Renal pelvis (tissue), 12 donors: ENCODE measurements at places on chromosomes 1 and 21. TPM values are rescaled to one million over a fixed set of nuclear protein-coding genes. Genes with fewer than 3 reads are reported as not detected.

PROX1 gene
- polyA plus RNA-seq, result 6.0 TPM

GRCh38 chr1:215606564-215607168, 39.6 kb downstream of the KCTD3 start:
- no peak for DNase-seq

FCRL2 gene
- polyA plus RNA-seq, result 0.11 TPM

DNA sequence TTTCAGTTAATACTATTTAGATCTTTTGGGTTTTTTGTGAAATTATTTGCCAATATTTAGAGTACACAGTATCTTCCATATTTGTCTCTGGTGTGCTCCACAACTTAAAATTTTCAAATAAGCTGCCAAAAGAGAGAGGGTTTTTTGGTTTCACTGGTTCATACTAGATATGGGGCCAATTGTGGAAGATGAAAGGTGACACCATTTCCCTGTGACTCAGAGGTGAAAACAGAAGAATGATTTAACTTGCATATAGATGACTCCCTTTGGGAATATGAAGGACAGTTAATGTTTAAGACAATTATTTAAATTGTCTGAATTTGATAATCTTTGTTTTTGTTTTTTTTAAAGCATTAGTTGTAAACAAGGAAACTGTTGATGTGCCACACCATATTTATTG, 37.5 kb downstream of the IVNS1ABP start:
- DNase-seq, result no peak

PGLYRP3 gene
- not detected for polyA plus RNA-seq

DNA sequence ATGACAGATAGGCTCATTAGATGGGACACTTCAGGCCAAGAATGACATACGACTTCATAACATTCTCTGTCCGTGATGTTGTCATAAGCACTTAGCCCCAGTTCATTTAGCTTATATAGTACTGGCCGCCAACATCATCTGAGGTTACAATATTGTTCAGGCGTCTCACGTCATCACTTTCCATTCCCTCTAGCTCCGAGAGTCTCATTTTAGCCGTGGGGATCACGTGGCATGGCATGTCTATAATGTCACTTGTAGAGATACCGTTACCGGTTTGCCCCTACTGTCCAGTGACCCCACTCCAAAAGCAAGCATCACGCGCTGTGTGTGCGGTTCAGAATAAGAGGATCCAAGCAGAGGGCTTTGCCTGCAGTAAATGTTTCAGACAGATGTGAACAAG, 34.6 kb upstream of the HEATR1 start:
- no peak for DNase-seq

- peak; percentile 48 for DNase-seq
These were observed 28.5 kb upstream of the KCNA2 start for GRCh38 chr1:110634455-110635311.

- no peak for DNase-seq
These were observed 26.8 kb upstream of the CADM3 start for GRCh38 chr1:159144571-159144970.

DNA sequence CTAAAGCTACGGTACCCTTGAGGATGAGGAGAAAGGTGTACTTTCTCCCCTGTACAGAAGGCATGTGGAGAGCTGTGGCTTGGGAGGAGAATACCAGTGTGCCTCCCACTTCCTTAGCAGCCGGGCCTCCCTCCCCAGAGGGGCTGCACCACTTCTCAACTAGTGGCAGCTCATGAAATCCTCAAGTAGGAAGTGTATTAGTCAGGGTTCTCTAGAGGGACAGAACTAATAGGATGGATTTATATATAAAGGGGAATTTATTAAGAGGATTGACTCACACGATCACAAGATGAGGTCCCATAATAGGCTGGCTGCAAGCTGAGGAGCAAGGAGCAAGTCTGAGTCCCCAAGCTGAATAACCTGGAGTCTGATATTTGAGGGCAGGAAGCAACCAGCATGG, 53.1 kb upstream of the PPP2R5A start:
- no peak for DNase-seq

FCRLB gene
- polyA plus RNA-seq, result 6.1 TPM

GRCh38 chr1:206575165-206575893, 36.9 kb downstream of the EIF2D start:
- peak; percentile 54 for DNase-seq

- no peak for DNase-seq
These were observed 508.7 kb downstream of the DPYD start for GRCh38 chr1:97412166-97412565.

DNA sequence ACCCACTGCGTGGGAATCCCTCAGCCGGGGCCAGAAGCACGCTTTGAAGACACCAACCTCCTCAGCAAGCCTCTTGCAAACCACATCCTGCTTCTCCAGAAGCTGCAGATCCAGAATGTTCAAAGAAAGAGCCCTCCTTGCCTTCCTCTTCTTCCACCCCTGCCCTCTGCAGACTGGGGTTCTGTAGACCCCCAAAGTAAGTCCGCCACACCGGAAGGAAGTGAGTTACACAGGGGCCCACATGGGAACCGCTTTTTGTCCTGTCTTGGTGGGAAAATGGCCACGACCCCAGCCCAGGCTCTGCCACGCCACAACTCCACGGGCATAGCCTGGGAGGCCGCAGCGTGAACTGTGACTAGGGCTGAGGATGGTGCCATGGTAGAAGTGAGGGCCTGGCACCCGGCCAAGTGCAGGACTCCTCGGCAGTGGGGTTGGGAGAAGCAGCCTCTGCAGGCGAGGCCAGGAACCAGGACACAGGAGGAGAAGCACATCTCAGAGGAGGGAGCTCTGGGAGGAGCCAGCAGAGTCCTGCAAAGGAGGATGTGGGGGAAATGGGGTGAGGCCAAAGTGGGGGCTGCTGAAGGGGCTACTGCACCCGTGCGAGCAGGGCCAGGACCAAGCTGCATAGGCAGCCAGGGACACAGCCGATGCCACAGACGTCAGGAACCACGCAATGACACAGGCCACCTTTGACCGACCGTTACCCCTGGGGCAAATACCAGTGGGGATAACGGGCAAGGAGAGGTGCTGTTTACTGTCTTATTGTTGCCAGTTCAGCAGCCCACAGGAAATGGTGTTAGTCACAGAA, 30.9 kb downstream of the PDE9A start:
- DNase-seq, result no peak

FCGR3A gene
- 1.8 TPM for polyA plus RNA-seq

DNA sequence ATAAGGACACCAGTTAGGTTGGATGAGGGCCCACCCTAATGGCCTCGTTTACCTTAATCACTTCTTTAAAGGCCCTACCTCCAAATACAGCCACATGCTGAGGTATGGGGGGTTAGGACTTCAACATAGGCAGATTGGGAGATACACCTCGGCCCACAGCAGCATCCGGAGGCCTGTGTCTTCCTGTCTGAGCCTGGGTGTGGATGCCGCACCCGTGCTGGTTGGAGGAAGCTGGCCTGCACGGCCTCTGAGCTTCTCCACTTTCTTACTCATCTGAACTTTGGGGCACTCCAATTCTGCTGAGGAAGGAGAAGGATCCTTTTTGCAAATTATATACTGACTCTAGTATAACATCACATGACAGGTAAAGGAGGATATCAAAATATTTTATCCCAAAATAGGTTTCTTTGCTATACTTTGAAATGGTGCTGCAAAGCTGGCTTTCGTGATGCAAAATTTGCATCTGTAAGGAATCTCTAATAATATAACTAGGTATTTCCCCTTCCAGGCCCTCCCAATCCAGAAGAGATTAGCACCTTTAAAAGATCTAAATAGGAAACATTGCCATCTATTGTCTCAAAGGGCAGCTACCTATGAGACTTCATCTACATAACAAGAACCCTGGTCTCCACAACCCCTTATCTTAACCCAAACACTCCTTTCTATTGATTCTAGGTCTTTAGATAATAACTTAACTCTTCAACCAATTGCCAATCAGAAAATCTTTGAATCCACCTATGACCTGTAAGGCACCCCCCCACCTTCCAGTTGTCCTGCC, 247.6 kb downstream of the KCNJ6 start:
- no peak for DNase-seq

GRCh38 chr1:156740741-156741480, at the start of gene MRPL24:
TSS of gene MRPL24 (minus strand) at chr1:156741088. CDS start at chr1:156738704, 2,384 bp downstream.
- peak; percentile 100 for DNase-seq

DNA sequence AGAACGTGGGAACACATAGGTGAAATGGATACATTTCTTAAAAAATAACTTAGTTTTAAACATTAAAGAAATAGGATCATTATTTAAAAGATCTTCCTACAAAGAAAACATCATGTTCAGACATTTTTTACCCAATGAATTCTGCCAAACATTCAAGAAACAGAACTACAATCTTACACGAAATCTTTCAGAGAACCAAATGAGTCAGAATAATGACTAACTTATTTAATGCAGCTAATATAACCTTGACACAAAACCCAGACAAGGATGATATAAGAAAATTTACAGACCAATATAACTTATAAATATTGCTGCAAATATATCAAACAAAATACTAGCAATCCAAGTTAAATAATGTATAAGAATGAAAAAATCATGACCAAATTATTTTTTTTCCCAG, 220.1 kb upstream of the KCNK2 start:
- DNase-seq, result no peak

HORMAD1 gene
- not detected for polyA plus RNA-seq

GRCh38 chr1:53604291-53604919, 134.6 kb downstream of the GLIS1 start:
- peak; percentile 53 for DNase-seq

DNA sequence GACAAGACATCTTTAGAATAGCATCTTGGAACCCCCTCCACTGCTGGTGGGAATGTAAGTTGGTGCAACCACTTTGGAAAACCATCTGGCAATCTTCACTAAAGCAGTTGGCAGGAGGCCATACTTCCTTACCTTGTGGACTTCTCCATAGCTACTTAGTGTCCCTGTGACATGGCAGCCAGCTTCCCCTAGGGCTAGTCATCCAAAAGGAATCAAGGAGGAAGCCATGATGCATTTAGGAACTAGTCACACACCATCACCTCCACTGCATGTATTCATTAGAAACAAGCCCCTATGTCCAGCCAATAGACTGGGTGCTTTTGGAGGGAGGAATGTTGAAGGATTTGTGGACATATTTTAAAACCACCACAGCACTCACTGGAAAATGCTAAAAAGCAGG, 19.9 kb downstream of the MX2 start:
- DNase-seq, result no peak

DNA sequence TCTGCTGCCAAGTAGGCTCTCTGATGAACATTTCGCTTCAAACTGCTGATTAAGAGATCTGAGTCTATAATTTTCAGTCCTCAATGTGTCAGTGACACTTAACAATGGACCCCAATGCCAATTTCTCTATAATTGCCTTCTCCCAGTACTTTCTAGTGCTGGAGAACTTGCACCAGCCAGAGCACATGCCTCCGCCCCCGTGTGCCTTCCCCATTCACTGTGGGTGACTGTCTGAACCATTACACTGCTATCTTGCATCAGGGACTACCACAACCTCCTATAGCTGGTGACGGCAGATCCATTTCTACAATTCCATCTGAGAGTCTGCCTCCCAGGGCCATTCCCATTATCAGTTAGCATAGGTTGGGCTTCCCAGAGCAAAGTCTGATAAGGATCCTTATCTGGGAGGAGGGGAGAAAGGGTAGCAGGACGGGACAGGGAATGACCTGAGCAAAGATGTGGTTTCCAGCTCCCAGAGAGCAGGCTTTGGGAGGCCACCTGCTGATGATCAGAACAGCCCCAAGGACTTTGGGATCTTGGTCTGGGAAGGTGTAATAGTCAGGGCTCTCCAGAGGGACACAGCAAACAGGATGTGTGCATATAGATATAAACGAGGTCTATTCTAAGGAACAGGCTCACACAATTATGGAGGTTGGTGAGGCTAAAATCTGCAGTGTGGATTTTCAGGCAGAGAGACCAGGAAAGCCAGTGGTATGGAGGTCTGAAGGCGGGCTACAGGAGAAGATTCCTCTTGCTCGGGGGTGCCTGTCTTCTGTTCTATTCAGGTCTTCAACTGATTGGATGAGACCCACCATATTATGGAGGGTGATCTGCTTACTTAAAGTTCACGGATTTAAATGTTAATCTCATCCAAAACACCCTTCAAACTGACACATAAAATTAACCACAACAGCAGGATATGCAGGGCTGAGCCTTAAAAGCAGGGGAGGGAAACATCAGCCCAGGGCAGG, 238.2 kb downstream of the PTPRU start:
- DNase-seq, result no peak

GRCh38 chr1:3471356-3472087, 17.1 kb downstream of the ARHGEF16 start:
- DNase-seq, result no peak

DNA sequence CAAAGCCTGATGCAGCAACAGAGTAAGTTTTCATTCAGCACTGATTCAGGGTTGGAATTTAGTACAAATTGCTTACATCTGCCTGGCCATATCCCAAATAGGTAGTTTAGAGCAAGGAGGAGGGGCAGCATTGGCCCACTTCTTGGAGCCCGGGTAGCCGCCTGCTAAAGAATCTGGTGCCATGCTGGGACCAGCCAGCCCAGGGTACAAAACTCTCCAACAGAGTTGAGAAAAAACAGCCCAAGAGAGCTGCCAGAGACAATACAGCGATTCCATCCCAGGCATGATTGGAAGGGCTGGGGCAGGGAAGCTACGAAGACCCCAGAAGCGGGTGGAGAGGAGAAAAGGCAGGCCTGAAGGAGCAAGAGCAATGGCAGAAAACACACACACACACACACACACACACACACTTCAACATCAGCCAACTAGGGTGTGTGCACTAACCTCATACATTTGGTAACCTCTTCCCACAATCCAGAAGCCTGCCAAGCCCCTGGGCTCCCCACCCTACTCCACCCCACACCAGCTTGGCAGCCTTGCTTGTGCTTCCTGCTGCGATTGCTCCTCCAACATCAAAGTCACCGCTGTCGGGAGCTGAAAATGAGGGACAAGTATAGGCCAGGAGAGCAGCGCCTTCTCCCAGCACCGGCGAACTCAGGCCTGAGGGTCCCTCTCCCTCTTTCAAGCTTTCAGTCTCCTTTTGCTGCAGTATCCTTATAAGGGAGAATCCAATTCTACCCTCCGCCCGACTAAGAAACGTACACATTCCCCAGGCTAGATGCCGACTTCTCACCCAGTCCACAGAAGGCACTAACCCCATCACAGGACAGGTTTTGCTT, 1.2 kb downstream of the PIK3C2B start:
- DNase-seq, result no peak

GRCh38 chr1:30354410-30354809, 369.0 kb downstream of the MATN1 start:
- no peak for DNase-seq

DNA sequence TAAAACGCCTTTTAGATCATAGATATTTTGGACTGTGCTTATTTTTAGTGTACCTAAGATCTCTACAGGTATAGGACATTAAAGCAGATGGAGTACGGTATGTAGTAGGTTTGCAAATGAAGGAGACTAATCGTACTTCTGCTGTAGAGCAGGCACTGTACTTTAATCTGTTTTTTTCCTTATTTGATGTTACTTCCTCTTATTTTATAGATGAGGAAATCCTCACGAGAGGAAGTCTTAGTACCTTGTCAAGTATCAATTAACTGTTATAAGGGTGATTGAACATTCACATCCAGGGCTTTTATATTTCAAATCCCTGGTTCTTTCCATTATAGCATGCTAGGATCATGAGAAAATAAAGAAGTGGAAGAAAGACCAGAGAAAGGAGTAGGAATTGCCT, 41.1 kb downstream of the CACHD1 start:
- no peak for DNase-seq
